Activated CD8-positive, alpha-beta memory T cell treated with anti-CD3 and anti-CD28 coated beads, Interleukin-2, amount 10 ng/mL, durations not matched to agents 7 days and 5 days (primary cell): ENCODE measurements at places on chromosomes 2 and 18.

DNA sequence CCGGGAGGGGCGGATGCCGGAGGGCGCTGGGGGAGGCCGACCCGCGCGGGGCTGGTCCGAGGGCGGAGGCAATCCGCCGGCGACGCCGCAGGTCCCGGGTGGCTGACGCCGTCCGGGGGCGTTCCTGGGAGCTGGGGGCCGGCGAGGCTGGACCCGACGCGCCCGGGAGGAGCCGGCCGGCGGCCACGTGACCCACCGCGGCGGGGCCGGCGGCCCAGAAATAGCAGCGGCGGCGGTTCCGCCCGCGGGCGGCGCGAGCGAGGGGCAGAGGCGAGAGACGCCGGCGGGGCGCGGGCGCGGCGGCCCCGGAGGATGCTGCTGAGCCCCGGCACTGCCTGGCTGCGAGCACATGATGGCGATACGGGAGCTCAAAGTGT is at the start of gene RAB31:
RAB31 (plus strand) TSS at position 245 of the 377 bp plus-strand sequence; CDS start at position 350, 105 bp downstream.
- peak within 1 kb of the TSS; percentile 62 for H3K4me3 ChIP-seq
- no peak within 1 kb of the TSS for H3K27ac ChIP-seq
- peaks cover 43% of the 10 kb centered on the region for H3K4me1 ChIP-seq
- no peak for DNase-seq

- no peaks in the 10 kb centered on the region for H3K36me3 ChIP-seq
- peaks cover 3% of the 10 kb centered on the region for H3K27me3 ChIP-seq
- H3K27ac ChIP-seq, result no peak overlapping the region
- no peak for DNase-seq
- H3K4me3 ChIP-seq, result no peak overlapping the region
- H3K4me1 ChIP-seq, result peaks cover 8% of the 10 kb centered on the region
Measured at GRCh38 chr2:16654833-16655444, 10.7 kb downstream of the CYRIA start.

- peaks cover 2% of the 10 kb centered on the region for H3K27me3 ChIP-seq
- no peak overlapping the region for H3K4me3 ChIP-seq
- no peak for DNase-seq
- no peak overlapping the region for H3K27ac ChIP-seq
- peaks cover 14% of the 10 kb centered on the region for H3K4me1 ChIP-seq
Measured at GRCh38 chr18:56115071-56116015, 523.0 kb downstream of the TXNL1 start.

GRCh38 chr2:99708231-99708630 is 218.4 kb upstream of the REV1 start:
- no peak overlapping the region for H3K27ac ChIP-seq
- H3K36me3 ChIP-seq, result no peaks in the 10 kb centered on the region
- H3K4me3 ChIP-seq, result no peak overlapping the region
- no peak for DNase-seq
- H3K27me3 ChIP-seq, result peaks cover 6% of the 10 kb centered on the region
- no peaks in the 10 kb centered on the region for H3K4me1 ChIP-seq

GRCh38 chr2:85356186-85356585 is 1.6 kb downstream of the ELMOD3 start:
- H3K4me3 ChIP-seq, result no peak overlapping the region
- H3K4me1 ChIP-seq, result peaks cover 44% of the 10 kb centered on the region
- no peak overlapping the region for H3K27ac ChIP-seq
- DNase-seq, result no peak
- H3K36me3 ChIP-seq, result peaks cover 25% of the 10 kb centered on the region
- no peaks in the 10 kb centered on the region for H3K27me3 ChIP-seq

GRCh38 chr2:100423631-100424030 is 6.2 kb upstream of the CHST10 start:
- DNase-seq, result no peak
- H3K4me3 ChIP-seq, result no peak overlapping the region
- no peaks in the 10 kb centered on the region for H3K36me3 ChIP-seq

DNA sequence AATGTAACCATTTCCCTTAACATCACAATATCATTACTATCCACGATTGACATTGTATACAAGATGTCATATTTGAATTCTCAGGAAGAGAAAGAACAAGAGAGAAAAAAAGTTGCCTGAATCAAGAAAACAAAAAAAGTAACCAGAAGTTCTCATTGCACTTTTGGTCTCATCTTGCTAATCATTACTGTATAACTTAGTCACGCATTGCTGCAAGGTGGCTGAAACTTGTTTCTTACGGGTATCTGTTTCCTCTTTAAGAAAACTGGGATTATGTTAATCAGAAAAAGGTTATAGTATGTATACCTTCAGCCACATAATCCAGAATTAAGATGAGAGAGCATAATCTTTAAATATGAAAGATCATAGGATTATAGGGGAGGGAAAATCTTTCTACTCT is 639.7 kb upstream of the SYT4 start:
- H3K27me3 ChIP-seq, result no peaks in the 10 kb centered on the region
- H3K4me1 ChIP-seq, result no peaks in the 10 kb centered on the region
- no peak overlapping the region for H3K4me3 ChIP-seq
- no peak for DNase-seq

- H3K4me3 ChIP-seq, result no peak overlapping the region
- H3K27ac ChIP-seq, result no peak overlapping the region
- H3K4me1 ChIP-seq, result no peaks in the 10 kb centered on the region
- no peaks in the 10 kb centered on the region for H3K36me3 ChIP-seq
- no peaks in the 10 kb centered on the region for H3K27me3 ChIP-seq
- no peak for DNase-seq
Measured at GRCh38 chr18:50687491-50687890, 127.6 kb downstream of the MAPK4 start.

DNA sequence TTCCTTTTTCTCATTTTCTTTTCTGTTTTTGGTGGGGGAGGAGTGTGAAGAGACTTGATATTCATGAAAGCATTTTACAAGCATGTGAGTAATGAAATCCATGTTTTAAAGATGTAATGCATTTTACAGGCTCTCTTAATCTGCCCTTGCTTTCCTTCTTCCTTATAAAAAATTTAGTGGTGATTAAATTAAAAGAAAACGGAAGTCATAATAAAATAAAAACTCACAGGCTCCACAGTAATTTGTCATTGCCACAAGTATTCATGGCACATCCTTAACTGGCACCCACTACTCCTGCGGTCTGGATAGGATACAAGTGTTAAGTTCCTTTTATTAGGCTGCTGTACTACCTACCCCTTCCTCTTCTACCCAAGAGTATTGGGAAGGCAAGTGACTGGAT is 241.2 kb downstream of the SLC4A3 start:
- H3K4me3 ChIP-seq, result no peak overlapping the region
- no peak overlapping the region for H3K27ac ChIP-seq
- no peaks in the 10 kb centered on the region for H3K36me3 ChIP-seq
- no peaks in the 10 kb centered on the region for H3K27me3 ChIP-seq
- no peaks in the 10 kb centered on the region for H3K4me1 ChIP-seq

DNA sequence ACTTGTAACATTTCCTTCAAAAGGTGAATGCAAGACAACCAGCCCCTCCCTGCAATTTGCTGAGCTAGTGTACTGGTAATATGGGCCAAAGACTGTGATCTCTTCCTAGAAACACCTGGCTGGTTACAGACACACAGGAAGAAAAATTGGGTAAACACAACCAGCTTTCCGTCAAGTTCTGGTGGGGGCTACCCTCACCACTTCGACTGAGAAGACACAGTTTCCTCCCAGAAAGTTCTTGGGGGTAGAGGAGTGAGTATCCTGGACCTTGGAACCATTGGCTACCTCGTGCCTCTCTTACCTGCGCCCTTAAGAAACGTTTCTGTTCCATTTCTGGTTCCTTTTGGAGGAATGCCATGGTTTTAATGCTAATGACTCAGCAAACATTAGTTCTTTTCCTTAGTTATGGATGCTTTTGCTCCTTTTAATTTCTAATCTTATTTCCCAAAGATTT is 120.9 kb upstream of the DLX2 start:
- no peaks in the 10 kb centered on the region for H3K36me3 ChIP-seq
- H3K27ac ChIP-seq, result no peak overlapping the region
- peaks cover 24% of the 10 kb centered on the region for H3K4me1 ChIP-seq
- H3K4me3 ChIP-seq, result no peak overlapping the region
- H3K27me3 ChIP-seq, result peaks cover 3% of the 10 kb centered on the region

DNA sequence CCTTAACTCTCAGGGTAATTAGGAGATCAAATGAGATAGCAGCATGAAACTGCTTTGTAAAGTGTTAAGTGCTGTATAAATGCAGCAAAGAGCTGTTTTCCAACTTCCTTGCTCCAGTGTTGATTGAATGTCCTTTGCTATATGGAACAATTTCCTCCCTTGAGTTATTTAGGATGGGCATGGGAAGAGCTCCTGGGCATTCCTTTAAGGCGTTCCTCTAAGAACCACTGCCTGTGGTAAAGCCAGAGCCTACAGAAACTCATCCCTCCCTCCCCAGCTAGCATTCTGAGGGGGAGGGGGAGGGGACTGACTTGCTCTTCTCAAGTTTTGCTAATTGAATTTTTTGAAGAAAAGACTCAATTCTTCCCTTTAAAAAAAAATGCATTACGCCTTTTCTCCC is 1.4 kb downstream of the AKAIN1 start:
- H3K4me3 ChIP-seq, result no peak overlapping the region
- peaks cover 58% of the 10 kb centered on the region for H3K27me3 ChIP-seq
- DNase-seq, result no peak
- no peak overlapping the region for H3K27ac ChIP-seq
- H3K4me1 ChIP-seq, result no peaks in the 10 kb centered on the region
- H3K36me3 ChIP-seq, result no peaks in the 10 kb centered on the region
